ENCODE measurements at places on chromosomes 5 and 9.

- DNase-seq = no peak
Observed at GRCh38 chr5:1167361-1167727, 34.1 kb upstream of the SLC6A19 start.

GRCh38 chr5:143051244-143052058 lies 281.3 kb downstream of the ARHGAP26 start:
- DNase-seq = peak; percentile 59

GRCh38 chr9:83537331-83538171 lies 650 bp downstream of the FRMD3 start:
- DNase-seq = peak; percentile 55

DNA sequence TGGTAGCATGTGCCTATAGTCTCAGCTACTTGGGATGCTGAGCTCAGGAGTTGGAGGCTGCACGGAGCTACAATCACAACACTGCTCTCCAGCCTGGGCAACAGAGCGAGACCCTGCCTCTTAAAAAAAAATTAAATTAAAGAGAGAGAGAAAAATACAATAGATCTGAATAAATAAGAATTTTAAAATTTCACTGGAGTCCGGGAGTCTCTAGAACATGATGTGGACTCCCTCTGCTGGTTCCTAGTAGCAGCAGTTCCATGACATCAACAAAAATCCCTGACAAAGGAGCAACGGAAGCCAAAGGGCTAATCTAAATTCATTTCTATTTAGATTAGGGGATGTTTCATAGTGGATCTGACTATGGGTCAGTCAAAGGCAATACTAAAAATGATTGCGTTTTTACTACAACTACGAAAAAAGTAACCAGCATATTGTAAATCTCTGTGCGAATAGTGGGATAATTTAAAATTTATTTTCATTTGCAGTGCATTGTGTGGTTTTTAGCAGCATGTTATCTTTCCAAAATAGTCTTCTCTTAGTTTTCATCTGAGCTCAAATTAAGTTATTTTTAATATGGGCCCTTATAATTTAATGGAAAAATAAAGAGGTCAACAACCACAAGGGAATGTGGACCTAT lies 6.7 kb downstream of the INIP start:
- peak; percentile 60 for DNase-seq

GRCh38 chr9:21016701-21017491 lies 14.5 kb downstream of the HACD4 start:
- no peak for DNase-seq

DNA sequence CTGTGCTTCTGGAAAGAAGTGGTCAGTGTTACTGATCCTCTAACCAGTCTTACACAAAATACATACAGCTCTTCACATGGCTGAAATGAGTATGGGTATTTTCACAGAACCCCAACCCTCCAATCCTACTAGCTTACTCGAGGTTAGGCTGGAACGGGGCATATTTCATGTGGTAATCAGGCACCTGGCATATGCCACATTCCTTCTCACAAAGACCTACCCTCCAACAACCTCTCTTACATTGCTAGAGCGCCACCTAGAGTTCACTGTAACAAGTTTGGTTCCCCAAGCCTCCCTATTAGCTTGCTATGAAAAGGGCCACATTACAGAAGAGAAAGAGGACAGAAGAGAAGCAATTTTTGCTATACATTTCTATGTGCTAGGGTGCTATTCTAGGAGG lies 597.3 kb downstream of the PRELID2 start:
- peak; percentile 98 for DNase-seq

DNA sequence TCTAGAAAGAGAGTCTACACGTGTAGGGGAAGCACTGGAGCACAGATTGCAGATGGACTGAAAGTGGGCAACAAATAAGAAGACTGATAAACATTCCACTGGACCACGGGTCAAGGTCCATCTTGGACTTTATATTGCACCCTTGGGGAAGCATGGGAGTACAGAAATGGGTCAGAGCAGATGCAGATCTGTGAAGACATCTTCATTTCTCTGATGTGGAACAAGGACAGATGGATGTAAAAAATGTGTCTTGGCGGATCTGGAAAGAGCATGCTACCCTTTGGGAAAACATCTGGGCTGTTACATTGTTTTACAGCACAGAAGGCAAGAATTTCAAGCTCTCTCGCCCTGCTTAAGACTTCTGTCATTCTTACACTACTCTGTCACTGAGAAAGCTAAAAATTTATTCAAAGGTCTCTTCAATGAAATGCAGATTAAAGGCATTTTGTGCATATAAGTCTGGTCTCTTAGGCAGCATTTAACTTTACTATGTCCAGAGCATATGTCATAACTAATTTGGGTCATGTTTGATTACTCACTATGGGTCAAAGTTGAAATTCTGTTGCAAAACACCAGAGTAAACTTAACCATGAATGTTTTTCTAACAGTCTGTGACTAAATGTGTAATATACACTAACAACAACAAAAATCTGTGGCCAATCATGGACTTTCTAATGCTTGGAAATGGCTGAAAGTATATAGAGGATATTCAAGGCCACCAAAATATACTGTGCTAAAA lies 756.4 kb upstream of the DMAC1 start:
- no peak for DNase-seq

GRCh38 chr9:127445851-127446712 lies 5.1 kb downstream of the RPL12 start:
- DNase-seq = peak; percentile 36

GRCh38 chr5:36691696-36692371 lies 85.4 kb downstream of the SLC1A3 start:
- DNase-seq = no peak

GRCh38 chr9:16866587-16866986 lies 3.9 kb downstream of the BNC2 start:
- DNase-seq = no peak

- no peak for DNase-seq
Observed at GRCh38 chr5:169071-169727, 22.1 kb upstream of the LRRC14B start.

DNA sequence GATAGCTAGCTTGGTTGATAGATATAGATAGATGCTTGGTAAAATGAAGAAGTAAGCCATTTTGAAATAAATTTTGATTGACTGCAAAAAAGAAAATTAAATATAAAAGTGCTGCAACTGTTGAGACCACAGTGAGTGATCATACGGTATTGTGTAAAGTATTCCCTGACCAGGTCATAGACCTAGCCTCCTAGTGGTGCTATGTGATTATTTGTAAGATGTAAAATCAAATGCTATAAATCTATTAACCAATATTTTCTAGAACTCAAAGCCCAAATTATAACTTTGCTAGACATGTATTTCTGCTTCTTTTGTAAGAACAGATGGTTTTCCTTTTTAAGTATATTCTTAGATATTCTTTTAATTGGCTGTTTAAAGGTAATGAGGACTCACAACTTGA lies 480.2 kb upstream of the PTPRD start:
- no peak for DNase-seq

- DNase-seq = no peak
Observed at GRCh38 chr5:177271113-177271512, 32.4 kb downstream of the RAB24 start.

DNA sequence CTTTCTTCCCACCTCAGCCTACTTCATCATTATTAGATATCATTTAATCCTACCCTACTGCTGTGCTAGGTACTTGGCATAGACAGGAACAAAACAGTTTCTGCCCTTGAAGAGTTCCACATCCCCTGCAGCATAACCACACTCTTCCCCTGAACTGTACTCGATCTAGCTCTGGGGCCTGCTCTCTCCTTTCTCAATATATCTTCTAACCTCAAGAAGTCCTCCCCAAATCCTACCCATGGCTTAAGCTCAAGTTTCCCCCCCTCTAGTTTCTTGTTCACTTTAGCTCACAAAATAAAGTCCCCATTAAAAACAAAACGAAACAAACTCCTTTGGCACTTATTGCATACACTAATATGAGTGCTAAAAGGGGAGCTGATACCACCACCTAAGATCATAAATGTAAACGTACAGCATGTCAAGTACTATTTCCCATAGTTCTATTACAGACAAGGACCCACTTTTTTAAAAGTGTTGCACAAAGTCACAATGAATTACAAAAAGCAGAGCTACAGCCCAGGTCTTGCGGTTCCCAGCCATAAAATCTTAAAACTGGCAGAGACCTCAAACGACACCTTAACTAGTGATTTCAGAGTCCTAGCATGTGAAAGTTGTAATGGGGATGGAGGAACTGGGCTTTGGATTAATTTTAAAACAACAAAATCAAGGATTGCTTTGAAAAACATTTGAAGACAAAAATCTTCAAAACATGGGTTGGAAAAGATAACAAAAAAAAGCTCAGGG lies 80.7 kb downstream of the PTPDC1 start:
- no peak for DNase-seq

- no peak for DNase-seq
Observed at GRCh38 chr5:93789173-93790067, 48.0 kb upstream of the POU5F2 start.

DNA sequence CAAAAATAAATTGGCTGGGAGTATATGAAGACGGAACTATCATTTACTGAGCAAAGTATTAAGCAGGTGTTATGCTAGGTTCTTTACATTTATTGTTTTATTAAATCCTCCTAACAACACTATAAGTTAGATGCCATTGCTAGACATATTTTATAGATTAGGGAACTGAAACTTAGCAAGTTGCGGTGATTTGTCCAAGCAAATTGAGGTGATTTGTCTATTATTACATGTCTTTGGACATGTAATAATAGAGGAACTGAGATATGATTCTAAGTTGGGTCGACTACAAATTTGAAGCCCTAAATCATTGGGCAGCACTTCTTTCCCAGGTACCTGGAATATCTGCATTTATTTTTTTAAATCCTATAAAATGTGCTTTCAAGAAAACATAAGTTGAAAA lies 429.9 kb downstream of the GABRG2 start:
- no peak for DNase-seq

DNA sequence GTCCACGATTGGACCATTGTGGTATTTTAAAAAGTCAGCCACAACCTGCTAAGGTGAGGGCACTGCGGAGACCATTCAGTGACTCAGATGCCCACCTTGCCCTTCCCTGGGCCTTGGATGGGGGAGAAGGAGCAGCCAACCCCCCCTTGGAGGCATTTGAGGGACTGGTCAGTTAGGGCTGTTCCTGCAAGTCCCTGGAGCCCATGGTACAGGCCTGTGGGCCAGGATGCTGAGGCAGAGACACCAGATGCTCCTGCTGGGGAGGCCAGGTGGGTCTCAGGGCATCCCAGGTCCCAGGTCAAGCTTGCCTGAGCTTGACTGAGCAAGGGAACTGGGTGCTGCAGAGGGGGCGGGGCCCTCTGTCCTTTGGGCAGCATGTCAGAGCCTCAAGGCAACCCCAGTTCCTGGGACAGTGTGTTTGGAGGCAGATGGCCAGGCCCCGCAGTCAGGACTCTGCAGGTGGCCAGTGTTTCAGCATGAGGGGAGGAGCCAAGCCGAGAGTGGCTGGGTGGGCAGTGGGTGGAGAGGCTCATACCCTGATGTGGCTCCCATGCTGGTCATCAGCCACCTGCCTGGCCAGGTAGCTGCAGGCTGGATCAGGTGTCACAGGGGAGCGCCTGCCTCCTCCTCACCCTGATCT lies 27.5 kb downstream of the SLC6A3 start:
- no peak for DNase-seq

- peak; percentile 33 for DNase-seq
Observed at GRCh38 chr9:99116003-99116411, 11.1 kb downstream of the TGFBR1 start.

DNA sequence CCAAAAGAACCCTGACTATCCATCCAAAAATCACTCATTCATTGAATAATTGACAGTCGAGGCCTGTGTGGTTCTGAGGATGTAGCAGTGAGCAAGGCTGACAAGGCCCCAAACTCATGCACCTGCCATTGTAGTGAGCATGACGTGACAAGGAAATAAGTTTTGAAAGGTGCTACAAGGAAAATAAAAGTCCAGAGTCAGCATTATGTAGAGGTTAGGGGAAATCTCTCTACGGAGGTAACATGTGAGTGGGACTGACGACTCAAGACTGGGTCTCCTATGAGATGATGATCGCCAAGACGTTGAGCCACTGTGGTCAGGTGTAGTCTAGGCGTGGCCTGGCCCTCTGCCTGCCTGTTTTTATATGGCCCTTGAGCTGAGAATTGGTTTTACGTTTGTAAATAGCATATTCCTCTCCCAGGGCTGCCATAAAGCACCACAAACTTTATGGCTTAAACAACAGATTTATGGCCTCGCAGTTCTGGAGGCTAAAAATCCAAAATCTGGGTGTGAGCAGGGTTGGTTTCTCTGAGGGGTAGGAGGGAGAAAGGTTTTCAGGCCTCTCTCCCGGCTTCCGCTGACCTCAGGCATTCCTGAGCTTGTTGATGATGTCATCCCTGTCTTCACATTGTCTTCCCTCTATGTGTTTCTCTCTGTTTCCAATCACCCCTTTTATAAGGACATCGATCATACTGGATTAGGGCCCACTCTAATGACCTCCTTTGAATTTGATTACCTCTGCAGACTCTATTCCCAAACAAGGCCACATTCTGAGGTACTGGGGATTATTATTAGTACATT lies 206.4 kb upstream of the EGFLAM start:
- no peak for DNase-seq

- no peak for DNase-seq
Observed at GRCh38 chr5:68711293-68712200, 382.3 kb upstream of the SLC30A5 start.

- DNase-seq = no peak
Observed at GRCh38 chr9:129197978-129198318, 19.9 kb upstream of the IER5L start.

DNA sequence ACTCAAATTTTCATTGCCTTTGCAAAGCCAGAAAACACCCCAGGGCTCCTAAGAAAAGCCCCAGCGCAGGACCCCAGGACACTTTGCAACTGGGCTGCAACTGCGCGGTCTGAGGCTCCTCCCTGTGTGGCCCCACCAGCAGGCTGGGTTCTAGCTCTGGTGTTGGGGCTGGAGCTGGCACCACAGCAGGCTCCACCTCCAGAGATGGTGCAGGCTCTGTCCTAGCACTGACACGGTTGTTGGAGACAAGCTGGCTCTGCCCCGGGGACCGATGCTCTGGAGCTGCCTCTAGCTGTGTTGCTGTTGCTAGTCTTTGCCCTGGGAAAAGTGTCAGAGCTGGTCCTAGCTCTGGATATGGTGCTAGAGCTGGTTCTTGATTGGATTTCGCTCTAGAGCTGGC lies 13.6 kb downstream of the LCN10 start:
- DNase-seq = no peak

GRCh38 chr9:29422438-29422837 lies 1849.2 kb upstream of the C9orf72 start:
- DNase-seq = no peak

- DNase-seq = peak; percentile 64
Observed at GRCh38 chr5:67058998-67059743, 137.4 kb downstream of the CD180 start.

GRCh38 chr9:92635760-92636159 lies 34.2 kb downstream of the IPPK start:
- no peak for DNase-seq
